ENCODE measurements at places on chromosomes 6 and 20.

- DNase-seq: no peak
These were observed 19.1 kb upstream of the NOP56 start for GRCh38 chr20:2633381-2633780.

DNA sequence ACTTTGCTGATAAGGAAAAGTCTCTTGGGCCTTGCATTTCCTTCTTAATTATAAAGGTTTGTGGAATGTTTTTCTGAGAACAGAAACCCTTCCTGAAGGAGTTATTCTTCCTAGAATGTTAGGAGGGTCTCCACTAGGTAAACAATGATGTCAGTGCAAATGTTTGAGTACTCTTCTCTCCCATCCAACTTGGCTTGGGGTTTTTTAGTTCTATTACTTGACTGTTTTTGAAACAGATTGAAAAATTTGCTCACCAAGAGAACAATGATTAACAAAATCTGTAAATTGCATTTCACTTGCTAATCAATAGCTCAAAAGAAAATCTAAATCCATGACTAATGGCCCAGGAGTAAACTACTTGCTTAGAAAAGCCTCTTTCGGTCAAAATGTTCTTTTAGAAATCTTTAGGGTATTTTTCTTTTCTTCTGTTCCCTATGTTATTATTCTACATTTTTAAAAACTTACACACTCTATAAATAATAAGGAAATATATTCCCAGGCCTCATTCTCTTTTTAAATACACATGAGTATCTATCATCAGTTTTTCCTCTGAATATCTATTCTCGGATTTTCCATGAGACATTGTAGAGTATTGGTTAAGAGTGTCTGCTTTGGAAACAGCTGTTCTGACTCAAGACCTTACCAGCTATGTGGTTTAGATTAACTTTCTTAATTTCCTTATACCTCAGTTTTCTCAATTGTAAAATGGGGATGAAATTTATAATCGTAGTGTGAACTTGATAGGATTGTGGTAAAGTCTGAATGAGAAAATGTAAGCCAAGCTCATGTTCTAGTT, 234.2 kb upstream of the CITED2 start:
- no peak for DNase-seq

- peak; percentile 11 for DNase-seq
These were observed 452 bp downstream of the TRAF3IP2 start for GRCh38 chr6:111605100-111605751.

DNA sequence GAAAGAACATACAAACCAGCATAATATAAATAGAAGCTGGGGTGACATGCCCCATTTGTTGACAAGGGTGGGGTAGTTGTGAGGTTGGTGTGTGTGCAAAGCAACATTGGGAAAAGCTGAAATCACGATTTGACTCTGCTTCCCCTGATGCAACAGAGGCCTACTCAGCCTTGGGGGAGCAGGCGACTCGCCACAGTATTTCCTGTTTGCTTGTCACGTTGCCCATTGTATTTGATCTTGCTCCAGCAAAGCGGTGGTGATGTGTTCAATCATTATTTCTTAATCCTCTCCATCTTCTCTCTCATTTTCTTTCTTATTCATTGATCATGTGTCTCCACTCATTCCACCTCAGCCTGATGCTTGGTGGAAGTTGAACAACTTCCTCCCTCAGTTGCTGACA, 165.8 kb upstream of the CITED2 start:
- DNase-seq: no peak

DNA sequence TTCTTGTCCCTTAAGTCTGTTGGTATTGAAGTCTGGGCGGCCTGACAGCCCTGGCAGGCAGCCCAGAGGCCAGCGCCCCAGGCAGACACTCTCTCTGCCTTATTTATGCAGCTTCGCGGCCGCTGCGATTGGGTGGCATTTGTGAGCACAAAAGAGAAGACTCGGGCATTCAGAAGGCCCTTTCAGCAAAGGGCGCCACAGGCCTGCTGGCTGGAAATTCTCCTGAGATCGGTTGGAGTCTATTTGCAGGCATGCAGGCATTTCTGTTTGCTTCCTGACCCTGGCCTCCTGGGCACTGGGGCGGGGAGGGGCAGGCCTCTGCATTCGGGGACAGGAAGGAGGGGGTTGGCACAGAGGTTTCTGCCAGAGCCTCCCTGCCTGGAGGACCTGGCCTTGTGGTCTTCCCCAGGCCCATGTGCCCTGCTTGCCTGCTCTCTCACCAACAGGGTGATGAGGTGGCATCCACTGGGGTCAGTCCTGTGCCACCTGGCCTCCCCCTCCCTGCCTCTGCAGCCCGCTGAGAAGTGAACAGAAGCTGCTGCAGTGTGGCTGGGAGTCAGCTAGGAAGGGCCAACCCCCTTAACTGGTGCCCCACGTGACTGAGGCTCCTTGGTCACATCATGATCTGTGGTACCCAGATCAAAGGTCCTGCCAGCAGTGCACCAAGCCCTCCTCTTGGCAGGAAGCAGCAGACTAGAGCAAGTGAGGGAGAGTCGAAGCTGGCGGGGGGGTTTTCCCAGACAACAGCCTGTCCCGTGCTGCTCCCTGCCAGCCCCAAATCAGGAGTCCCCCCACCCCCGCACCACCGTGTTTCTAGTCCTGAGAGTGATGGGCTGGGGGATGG, 16.6 kb upstream of the CCDC167 start:
- peak; percentile 82 for DNase-seq

DNA sequence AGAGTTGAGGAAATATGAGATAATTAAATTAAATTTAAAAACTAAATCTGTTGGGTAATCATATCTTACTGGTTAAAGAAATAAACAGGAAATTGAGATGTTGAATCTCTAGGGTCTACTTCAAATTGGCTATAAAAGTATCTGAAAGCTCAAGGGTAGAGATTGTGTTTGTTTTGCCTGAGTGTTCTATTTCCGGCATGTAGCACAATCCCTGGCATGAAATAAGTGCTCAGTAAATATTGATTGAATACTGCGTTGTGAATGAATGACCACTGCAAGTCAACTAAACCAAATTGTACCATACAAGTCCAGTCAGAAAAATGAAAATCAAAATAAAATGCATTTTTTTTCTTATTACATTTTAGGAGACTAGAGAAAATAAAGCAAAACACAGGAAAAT, 709.8 kb downstream of the EPM2A start:
- DNase-seq: no peak

GRCh38 chr6:99434702-99435530, 9.8 kb upstream of the PNISR start:
- no peak for DNase-seq

DNA sequence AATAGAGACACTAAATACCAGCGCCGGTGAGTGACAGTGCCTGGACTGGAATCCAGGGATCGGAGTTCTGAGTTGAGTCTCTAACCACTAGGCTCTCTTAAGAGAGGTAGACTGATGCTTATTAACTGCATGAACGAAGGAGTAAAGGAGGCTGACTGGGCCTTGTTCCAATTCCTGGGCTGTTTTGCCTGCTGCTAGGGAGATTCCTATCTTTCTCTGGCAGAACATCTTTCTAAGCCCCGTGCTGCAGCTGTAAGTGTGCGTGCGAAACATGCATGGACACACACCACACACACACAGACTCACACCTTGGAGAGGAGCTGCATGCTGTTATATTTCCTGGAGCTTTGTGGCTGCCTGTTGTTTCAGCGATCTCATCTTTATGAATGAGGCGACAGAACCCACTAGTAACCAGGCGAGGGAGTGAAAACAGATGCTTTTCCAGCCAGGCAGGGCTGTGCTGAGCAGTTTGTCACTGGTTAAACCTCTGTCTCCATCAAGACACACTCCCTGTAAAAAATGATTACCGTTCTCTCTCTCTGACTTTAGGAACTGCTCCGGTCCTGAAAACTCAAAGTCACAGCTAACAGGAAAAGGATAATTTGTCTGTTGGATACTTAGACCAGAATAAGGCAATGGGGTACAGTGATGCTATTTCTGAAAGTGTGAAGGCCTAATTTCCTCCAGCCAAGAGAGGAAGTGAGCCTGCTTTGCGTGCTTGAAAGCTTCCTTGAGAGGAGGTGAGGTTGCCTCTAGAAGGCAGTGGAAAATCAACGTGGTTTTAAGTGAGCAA, 157.4 kb upstream of the ZNF217 start:
- DNase-seq: peak; percentile 10
